WTC11 (cell line): ENCODE measurements at places on chromosomes 2 and 18. TPM values are rescaled to one million over a fixed set of nuclear protein-coding genes. Genes with fewer than 3 reads are reported as not detected.

- no peak for DNase-seq
Observed at GRCh38 chr2:55992455-55992854, 68.9 kb upstream of the EFEMP1 start.

DNA sequence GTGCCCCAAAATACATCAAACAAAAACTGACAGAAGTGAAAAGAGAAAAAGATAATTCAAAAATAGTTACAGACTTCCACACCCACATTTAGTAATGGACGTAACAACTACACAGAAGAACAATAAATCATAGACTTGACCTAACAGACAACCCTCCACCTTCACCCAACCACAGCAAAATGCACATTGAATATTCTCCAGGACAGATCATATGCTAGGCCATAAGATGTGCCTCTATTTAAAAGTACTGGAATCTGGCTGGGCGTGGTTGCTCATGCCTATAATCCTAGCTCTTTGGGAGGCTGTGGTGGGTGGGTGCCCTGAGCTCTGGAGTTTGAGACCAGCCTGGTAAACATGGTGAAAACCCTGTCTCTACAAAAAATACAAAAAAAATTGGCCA lies 20.0 kb downstream of the SLC66A2 start:
- no peak for DNase-seq

DNA sequence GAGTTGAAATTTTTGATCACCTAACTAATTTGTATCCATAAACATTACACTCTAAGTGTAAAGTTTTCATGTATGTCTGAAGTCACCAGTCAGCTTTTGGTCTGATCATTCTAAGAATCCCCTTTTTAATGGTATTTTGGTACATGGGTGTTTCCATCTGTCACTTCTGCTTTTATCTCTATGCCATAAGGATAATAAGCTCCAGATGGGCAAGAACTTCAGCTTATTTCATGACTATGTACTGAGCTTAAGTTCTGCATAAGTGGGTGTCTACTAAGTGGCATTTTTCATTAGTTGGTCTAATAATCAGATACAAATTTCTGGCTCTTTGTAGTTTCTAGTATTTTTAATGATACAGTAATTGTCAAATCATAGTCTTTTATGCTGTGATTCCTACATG lies 20.4 kb downstream of the UBXN4 start:
- no peak for DNase-seq

GRCh38 chr2:207969249-207969648 lies 56.1 kb downstream of the PLEKHM3 start:
- no peak for DNase-seq

DNA sequence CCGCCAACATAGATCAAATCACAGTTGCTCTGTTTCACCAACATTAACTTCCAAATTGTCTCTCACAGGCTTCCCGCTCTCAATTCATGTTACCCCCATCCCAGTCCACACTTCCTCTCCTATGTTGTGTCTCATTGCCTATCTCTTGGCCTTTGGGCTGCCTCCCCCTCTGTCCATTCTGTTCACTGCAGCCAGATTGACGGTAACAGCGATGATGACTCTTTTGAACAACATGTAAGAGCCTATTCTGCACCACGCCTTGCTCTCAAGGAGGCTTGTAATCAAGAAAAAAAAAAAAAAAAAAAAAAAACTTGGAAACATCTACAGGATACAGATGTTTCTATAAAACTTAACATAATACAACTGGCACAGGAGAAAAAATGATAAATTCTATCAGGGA lies 77.3 kb upstream of the RMDN2 start:
- DNase-seq: no peak

DNA sequence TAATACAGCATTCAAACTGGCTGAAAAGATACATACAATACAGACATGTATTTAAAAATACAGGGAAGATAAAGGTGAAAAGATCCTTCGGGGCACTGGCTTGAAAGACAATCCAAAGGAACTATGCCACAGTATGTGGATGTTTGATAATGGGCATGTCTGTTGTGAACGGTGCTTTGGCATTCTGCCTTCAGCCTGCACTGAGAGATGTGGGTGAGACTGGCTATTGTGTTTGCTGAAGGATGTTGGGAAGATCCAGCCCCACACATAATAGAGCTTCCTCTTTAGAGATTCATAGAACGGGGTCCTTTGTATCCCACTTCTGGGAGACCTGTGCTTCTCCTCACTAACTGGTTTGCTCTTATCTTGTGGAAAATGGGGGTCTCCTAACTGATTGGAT lies 65.1 kb upstream of the CXCR4 start:
- no peak for DNase-seq

DNA sequence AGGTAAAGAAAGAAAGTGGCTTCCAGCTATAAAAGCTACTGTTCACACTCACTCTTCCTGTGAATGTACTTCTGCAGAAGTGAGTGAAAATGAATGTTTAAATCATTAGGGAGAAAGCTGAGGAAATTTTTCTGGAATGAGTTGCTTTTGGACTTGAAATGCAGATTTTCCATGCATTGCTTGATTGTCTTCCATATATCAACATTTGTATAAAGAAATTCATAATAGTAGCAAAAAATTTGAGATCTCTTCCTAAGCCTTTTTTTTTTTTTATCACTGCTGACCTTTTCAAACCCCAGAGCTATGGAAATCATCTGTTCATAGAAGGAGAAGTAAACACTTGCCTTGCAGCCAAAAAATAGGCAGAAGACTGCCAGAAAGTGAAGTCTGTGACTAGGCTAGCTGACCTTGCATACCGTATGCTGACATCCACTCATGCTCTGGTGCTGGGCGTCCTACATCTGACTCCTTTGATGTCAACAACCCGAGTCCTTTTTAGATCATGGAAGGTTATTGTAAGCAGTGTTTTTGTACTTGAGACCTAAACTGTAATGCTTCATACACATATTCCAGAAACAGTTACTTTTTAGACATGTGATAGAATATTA lies 154.5 kb upstream of the RASGRP3 start:
- no peak for DNase-seq

DNA sequence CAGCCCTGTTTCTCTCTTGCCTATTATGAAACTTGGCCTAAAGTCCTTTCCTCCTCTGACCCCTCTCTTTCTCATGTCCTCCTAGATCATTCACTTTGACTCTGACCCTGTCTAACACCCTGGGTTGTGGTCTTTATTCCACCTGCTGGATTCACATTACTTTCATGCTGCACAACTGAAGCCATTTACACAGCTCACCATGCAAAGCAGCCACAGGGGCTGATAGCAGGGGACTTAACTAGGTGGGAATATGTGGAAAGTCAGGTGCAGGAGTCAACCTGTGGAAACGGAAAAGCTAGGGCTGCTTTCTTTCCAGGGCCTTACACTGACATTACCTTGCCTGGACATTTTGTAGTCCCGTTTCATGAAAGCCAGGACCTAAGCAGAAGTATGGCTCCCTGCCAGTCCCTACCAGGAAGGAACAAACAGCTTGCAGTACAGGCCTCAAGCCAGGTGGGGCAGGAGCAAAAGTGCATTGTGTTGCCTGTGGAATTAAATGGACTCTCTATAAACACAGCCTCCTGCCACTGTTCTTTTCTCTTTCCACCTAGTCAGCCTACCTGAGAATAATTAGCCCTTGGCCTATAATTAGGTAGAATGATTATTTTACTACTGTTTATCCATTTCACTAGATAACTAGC lies 11.8 kb downstream of the MAPRE3 start:
- peak; percentile 30 for DNase-seq

DNA sequence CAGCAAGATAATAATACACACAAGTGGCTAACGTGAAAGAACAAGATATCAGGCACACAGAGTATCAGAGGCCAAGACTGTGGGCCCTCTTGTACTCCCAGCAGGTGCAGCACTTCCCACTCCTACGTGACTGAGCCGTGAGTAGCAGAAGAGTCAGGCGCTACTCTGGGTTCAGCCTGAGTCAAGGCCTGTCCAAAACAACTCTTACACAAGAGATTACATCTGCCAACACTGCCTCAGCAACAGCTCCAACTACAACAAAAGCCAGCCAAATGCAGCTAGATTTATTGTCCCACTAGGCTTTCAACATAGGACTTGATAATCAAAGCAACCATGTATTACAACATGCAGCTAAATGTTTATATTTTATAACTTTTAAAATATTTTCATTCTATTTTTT lies 56.2 kb downstream of the ITSN2 start:
- DNase-seq: no peak

GRCh38 chr18:7822435-7823331 lies 255.6 kb downstream of the PTPRM start:
- no peak for DNase-seq

- no peak for DNase-seq
Observed at GRCh38 chr2:176626796-176627195, 357.6 kb downstream of the MTX2 start.

DNA sequence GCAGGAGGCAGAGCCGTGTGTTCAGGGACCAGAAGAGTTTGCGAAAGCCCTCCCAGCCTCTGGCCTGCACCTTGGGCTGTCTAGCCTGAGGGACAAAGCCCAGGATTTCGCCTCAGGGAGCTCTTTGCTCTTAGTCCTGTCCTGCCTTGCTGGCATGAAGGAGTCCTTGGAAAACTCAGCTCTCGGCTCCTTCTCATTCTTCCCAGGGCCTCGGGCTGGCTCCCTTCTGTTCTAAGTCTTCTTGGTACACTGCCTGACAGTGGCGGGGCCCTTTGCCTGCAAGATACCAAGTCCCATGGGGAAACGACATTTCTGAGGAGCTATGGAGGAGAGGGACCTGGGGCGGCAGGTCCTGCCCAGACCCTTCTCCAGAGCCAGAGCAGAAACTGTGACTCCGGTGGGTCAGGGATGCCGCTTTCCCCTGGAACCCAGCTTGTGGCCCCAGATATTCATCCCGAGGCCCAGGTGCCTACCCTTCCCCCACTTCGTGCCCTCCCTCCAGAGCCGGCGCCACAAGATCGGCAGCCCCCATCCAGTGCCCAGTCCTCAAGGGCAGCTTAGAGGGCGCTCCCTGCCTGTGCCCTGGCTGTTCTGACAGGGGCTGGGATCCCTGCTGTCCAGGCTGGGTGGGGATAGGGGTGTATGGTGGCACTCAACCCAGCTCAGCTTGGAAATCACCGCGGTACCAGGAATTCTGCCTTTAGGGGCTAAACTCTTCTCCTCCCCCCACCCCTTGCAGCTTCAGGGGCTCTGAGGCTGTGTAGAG lies 5.5 kb upstream of the CYP26B1 start:
- no peak for DNase-seq

GRCh38 chr2:54191361-54192135 lies 64.5 kb downstream of the TSPYL6 start:
- no peak for DNase-seq

DNA sequence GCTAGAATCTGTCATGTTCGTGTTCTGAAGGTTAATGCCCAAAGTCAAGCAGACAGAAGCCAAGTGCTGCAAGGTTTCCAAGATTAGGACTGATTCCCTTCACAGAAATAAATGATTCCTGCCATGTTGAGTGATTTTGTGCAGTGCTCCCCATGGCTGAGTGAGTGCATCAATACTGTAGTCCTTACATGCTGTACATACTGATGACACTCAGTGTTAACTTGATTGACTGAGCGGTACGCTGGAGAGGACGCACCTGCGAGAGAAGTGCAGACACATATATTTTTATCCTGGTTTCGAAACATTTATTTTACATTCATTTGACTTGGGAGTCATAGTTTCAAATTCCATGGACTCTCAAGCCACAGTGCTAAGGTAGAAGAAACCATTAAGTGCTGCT lies 92.0 kb downstream of the ASXL3 start:
- no peak for DNase-seq

RDH14 gene
- 20.6 to 22.4 TPM (median 20.9 TPM) in 3 replicates for total RNA-seq

TTC39C gene
- 28.8 to 57.3 TPM (median 31.4 TPM) in 3 replicates for total RNA-seq

SH3BP4 gene
- total RNA-seq: 31.1 to 44.4 TPM (median 32.6 TPM) in 3 replicates

ANTXR1 gene
- total RNA-seq: 30.0 to 37.7 TPM (median 36.8 TPM) in 3 replicates
